ENCODE measurements at places on chromosomes 5 and 9. TPM values are rescaled to one million over a fixed set of nuclear protein-coding genes. Genes with fewer than 3 reads are reported as not detected.
A peak's percentile ranks its signal among the peaks of the same experiment; 100 is the strongest.

- H3K27me3 ChIP-seq = no peaks in the 10 kb centered on the region
- DNase-seq = no peak
- no peaks in the 10 kb centered on the region for H3K4me1 ChIP-seq
- H3K4me3 ChIP-seq = no peak overlapping the region
- no peaks in the 10 kb centered on the region for H3K36me3 ChIP-seq
These were observed 48.0 kb upstream of the ASTN2 start for GRCh38 chr9:117462861-117463260.

DNA sequence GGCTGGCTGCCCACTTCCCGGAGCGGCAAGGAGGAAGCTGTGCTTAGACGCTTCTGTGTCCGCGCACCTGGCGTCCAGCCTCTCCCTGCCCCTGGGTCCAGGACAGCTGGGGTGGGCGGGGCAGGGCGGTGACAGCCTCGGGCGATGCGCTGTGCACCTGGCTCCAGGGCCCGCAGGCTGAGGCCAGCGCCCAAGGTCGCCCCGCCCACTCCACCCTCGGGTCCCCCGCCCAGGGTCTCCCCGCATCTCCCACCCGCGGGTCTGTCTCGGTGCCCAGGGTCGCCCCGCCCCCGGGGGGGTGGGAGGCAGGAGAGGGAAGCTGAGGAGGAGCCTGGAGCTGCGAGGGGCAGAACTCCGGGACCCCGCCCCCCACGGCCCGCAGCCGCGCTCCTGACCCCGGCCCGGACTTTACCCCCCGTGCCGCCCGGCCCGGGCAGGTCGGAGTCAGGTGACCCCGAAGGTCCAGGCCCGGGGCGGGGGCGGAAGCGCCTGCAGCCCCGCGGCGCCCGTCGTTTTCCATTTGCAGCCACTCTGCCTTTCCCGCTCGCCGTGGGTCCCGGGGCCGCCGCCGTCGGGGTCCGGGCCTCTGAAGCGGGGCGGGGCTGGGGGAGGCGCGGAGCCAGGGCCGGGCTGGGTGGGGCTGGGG lies at the start of gene ENTPD8:
Gene ENTPD8 (minus strand): TSS at position 69 of the 646 bp plus-strand sequence. CDS start 3,072 bp downstream, outside the sequence.
- no peaks in the 10 kb centered on the region for H3K4me1 ChIP-seq
- no peak within 1 kb of the TSS for H3K27ac ChIP-seq
- H3K4me3 ChIP-seq = peak within 1 kb of the TSS; percentile 7
- no peak for DNase-seq
- no peaks in the 10 kb centered on the region for H3K36me3 ChIP-seq

DNA sequence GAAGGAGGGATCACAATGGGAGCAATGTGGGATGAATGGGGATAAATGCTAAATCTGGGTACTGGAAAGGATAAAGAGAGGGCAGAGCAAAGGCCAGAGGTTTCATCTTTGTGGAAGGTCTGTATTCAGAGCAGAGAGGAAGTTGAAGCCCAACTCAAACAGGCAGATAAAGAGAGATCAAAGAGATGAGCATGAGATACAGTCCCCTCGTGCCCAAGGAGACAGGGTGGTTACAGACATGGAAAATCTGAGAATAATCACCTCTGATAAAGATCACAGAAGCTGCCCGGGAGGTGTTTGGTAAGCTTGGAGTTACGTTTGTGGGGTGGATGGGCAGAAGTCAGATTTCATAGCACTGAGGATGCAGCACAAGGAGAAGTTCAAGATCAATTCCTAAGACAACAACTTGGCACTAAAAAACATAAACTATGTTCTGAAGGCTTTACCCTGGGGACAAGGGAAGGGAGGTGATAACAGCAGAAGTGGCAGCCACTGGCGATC lies 459 bp upstream of the ERAP2 start:
- peaks cover 9% of the 10 kb centered on the region for H3K4me1 ChIP-seq
- peak overlapping the region; percentile 66 for H3K27ac ChIP-seq
- H3K36me3 ChIP-seq = no peaks in the 10 kb centered on the region
- peak overlapping the region; percentile 75 for H3K4me3 ChIP-seq

TNFSF15 gene
- not detected for total RNA-seq

DNA sequence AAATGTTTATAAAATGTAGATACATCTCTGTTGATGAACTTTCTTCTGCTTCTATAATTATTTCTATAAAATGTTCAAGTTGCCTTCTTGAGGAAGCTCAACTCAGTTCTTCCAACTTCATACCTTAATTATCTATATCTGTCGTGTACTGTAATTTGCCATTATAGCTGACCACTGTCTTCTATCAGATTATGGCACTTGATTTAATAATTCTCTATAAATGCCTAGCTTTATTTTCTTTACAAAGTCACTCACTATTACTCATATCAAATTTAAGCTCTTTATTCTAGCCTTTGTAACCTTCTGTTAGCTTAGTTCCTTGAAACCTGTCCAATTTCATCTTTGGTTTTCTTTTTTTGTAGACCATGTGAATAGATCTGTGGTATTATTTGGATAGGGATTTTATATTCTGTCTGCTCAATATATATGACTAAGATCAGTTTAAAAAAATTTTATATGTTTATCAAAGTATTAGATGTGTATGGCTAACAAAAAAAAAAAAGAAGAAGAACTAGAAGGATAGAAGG lies 39.5 kb downstream of the SMC5 start:
- peaks cover 12% of the 10 kb centered on the region for H3K4me1 ChIP-seq
- H3K36me3 ChIP-seq = peaks cover 35% of the 10 kb centered on the region
- H3K27me3 ChIP-seq = no peaks in the 10 kb centered on the region
- H3K4me3 ChIP-seq = no peak overlapping the region

GRCh38 chr5:81909677-81910076 lies 62.1 kb upstream of the ATG10 start:
- DNase-seq = no peak
- H3K36me3 ChIP-seq = no peaks in the 10 kb centered on the region
- H3K27me3 ChIP-seq = no peaks in the 10 kb centered on the region
- H3K4me3 ChIP-seq = no peak overlapping the region

- no peak overlapping the region for H3K4me3 ChIP-seq
- H3K4me1 ChIP-seq = peaks cover 38% of the 10 kb centered on the region
- no peaks in the 10 kb centered on the region for H3K36me3 ChIP-seq
- no peak for DNase-seq
- H3K27ac ChIP-seq = no peak overlapping the region
These were observed 191.7 kb downstream of the AOPEP start for GRCh38 chr9:94918038-94918753.

GRCh38 chr5:27814983-27815382 lies 776.6 kb upstream of the CDH9 start:
- no peaks in the 10 kb centered on the region for H3K4me1 ChIP-seq
- no peaks in the 10 kb centered on the region for H3K36me3 ChIP-seq
- no peak overlapping the region for H3K4me3 ChIP-seq
- no peak overlapping the region for H3K27ac ChIP-seq

PTPRD gene
- 1.2 TPM for total RNA-seq

ECSCR gene
- 5.4 TPM for total RNA-seq
